Thoracic aorta (tissue), 2 donors: ENCODE measurements at places on chromosomes 4 and X. TPM values are rescaled to one million over a fixed set of nuclear protein-coding genes. Genes with fewer than 3 reads are reported as not detected.

DNA sequence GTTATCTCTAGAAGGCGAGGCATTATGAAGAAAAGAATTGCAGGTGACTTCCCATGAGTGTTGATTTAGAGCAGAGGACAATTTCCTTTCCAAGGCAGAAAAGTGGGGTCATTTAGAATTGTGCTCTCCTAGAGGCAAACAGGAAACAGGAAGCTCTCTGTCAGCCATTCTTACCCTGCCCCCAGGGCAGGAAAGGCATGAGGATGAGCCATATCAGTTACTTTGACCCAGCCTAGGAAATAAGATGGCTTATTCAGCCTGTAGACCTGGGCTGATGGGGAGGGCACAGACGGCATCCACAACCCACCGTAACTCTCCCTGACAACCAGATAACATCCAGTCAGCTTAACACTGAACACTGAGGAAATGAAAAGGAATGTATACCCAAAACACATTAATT, 88.8 kb upstream of the KDR start:
- no peaks in the 10 kb centered on the region for H3K36me3 ChIP-seq
- no peak overlapping the region for H3K4me3 ChIP-seq
- no peaks in the 10 kb centered on the region for H3K27me3 ChIP-seq
- no peak overlapping the region for H3K27ac ChIP-seq
- no peaks in the 10 kb centered on the region for H3K4me1 ChIP-seq

DNA sequence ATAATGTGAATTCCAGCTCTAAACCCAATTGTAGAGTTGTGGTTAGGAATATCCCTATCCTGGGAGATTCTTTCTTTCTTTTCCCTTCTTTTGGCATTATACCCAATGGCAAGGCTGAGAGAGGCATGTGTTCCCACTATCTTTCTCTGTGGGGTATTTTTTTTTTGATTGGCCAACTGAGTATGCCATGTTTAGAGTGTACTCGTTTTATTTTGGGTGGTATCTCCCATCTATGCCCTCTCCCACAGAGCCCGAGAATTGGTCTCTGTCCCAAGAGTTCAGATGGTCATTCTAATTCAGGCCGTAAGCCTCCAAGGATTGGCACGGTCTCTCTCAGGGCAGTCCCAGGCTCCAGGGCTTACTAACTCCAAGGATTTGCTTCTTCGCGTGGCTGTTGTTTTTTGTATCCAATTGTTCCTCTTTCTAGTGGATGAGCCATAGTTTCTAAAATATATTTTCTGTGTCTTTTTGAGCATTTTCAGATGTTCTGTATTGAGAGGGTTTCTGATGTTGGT, 198.8 kb downstream of the SLC4A4 start:
- no peaks in the 10 kb centered on the region for H3K27me3 ChIP-seq
- H3K27ac ChIP-seq = no peak overlapping the region
- H3K36me3 ChIP-seq = no peaks in the 10 kb centered on the region
- DNase-seq = no peak
- H3K4me3 ChIP-seq = no peak overlapping the region
- H3K4me1 ChIP-seq = no peaks in the 10 kb centered on the region

DNA sequence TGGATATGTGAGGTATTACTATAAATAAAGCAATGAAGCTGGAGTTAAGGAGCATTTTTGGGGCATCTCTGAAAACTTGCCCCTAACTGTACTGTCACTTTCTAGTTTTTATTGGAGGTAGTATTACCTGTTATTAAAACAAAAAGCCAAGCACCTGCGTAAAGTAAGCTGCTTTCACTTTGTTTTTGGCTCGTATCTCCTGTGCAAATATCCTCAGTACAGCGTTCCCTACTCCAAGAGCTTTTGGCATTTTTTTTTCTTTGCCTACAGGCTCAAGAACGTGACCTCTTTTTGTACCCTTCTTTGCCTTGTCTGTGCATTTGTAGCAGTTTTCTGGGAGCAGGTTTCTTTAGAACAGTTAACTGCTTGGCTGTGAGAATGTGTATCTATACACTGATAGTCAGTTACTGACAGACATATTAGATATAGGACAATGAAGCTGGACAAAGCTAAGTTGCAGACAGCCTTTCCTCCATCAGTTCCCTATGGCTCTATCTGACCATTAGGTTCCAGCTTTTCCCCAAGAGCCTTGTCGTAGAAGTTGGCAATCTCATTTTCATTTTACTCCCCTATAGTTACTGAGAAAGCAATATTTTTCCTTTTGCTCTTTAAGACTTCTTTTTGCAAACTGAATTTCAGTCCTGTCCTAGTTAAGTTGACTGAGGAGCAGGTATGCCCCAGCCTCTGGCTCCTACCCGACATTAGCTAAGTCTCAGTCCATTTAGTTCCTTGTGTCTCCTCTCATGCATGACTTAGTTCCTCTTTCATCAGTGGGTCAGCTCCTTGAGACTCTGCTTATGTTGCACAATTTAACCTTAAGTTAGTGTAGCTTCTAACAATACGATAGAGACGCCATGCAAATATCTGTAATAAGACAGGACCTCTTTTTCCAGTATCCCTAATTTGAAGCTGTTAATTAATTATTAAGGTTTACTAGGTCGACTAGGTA, 71.5 kb upstream of the HPRT1 start:
- no peak overlapping the region for H3K4me3 ChIP-seq
- H3K27ac ChIP-seq = no peak overlapping the region
- no peaks in the 10 kb centered on the region for H3K36me3 ChIP-seq
- DNase-seq = no peak

DNA sequence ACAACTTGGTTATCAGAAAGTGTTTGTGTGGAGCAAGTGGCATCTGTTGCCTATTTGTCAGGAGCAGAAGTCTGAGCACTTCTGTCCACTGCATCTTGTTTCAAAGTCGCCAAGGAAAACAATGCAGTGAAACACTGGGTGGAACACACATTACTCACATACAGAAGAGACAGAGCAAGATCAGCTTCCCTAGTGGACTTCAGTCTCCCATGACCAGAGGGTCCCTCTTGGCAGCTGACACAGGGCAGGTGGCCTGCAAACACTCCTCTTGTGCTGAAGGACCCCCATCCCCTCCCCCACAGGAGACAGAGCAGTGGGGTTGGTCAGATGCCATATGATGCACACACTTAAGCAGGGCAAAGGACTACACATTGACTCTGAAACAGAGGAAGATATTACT, 3.6 kb upstream of the BBS12 start:
- no peaks in the 10 kb centered on the region for H3K36me3 ChIP-seq
- peaks cover 5% of the 10 kb centered on the region for H3K4me1 ChIP-seq
- H3K27ac ChIP-seq = no peak overlapping the region
- DNase-seq = no peak
- no peaks in the 10 kb centered on the region for H3K27me3 ChIP-seq
- H3K4me3 ChIP-seq = no peak overlapping the region

GRCh38 chrX:118418811-118419251, 72.9 kb downstream of the WDR44 start:
- H3K36me3 ChIP-seq = no peaks in the 10 kb centered on the region
- H3K4me1 ChIP-seq = no peaks in the 10 kb centered on the region
- no peak overlapping the region for H3K27ac ChIP-seq
- no peak overlapping the region for H3K4me3 ChIP-seq
- no peaks in the 10 kb centered on the region for H3K27me3 ChIP-seq

DNA sequence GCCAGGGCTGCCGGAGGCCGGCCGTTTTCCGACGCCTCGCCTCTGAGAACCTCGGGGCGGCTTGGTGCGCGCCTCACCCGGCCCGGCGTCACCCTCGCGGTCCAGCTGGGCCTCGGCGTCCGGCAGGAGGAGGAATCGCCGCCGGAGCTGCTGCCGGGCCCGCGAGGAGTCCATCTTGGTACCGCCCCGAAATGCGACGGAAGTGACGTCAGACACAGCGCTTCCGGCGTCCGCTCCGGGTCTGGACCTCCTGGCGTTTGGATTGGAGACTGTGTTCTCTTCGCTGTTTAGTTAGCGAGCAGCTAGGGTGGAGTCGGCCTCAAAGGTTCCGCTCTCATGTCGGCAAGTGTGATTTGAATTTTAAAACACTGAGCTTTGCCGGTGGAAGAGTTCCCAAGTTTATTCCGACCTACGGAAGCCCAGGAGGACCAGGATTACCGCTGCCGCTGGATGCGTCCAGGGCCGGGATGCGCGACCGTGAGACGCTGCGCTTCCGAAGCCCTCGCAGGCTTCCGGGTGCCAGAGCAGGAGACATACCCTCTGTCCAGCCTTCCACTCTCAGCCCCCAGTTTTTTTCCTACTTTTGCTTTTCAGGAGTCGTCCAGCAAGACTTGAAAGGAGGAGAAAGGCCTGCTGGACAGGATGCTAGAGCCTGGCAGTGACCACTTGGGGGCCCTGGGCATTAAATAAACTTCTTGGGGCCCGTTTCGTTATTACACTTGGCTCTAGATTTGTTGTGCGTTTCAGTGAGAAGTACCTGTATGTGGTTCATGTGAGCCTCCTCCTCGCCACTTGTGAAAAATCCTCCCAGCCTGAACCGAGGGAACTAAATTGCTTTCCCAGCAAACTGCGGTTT, at the start of gene TMEM128:
Gene TMEM128 (minus strand): TSS at position 195 of the 856 bp plus-strand sequence. CDS start 21 bp downstream, at position 174.
- H3K4me1 ChIP-seq = peaks cover 19% of the 10 kb centered on the region
- H3K27ac ChIP-seq = peak within 1 kb of the TSS; percentile 98
- peak within 1 kb of the TSS; percentile 91 for H3K4me3 ChIP-seq

The ADGRG2 gene
- 1.9 TPM for total RNA-seq

GRCh38 chr4:98314791-98315565, 53.8 kb downstream of the RAP1GDS1 start:
- H3K27ac ChIP-seq = no peak overlapping the region
- no peaks in the 10 kb centered on the region for H3K4me1 ChIP-seq
- no peak overlapping the region for H3K4me3 ChIP-seq
- H3K27me3 ChIP-seq = no peaks in the 10 kb centered on the region
- no peak for DNase-seq
- no peaks in the 10 kb centered on the region for H3K36me3 ChIP-seq

DNA sequence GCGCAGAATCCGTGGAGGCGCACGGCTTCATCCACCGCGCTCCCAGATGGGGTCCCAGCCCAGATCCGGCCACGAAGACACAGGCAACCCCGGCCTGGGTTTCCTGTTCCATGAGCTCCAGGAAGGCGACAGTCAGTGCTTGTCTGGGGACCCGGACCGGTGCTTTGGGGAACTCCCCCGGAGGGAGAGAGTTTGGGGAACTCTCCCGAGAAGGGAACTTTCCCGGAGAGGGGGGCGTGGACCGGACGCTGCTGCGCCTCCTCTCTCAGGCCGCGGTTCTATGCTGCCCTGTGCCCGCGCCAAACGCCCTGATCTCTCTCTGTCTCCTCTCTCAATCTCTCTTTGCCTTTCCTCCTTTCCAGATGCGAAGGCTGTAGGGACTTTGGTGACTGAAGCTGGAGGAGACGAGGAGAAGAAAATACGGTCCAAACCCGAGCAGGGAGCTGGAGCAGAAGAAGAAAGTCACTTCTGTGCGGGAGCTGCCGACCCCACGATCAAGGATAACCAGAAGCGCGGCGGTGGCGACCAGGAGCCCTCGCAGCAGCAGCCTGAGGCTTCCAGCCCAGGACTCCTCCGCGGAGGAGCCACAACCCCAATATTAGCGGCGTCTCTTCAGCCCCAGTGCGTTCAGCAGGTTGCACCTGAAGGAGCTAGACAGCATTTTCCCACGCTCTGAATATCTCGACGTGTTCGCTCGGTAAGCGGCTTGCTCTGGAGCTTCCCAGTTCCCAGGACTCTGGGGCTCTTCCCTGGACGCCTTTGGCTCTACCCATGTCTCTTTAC, 47.6 kb upstream of the NKAP start:
- H3K27me3 ChIP-seq = no peaks in the 10 kb centered on the region
- H3K4me1 ChIP-seq = peaks cover 9% of the 10 kb centered on the region
- no peak overlapping the region for H3K27ac ChIP-seq
- DNase-seq = no peak

GRCh38 chrX:73859622-73860021, 296.6 kb downstream of the CHIC1 start:
- H3K36me3 ChIP-seq = no peaks in the 10 kb centered on the region
- no peak overlapping the region for H3K27ac ChIP-seq
- no peak for DNase-seq
- no peaks in the 10 kb centered on the region for H3K4me1 ChIP-seq
- no peak overlapping the region for H3K4me3 ChIP-seq

The ASMT gene
- not detected for total RNA-seq

The STOX2 gene
- total RNA-seq = 5.9 TPM

The JAKMIP1 gene
- total RNA-seq = 0.81 TPM

- peak overlapping the region; percentile 72 for H3K4me3 ChIP-seq
- H3K27ac ChIP-seq = peak overlapping the region; percentile 74
- H3K27me3 ChIP-seq = no peaks in the 10 kb centered on the region
Measured at GRCh38 chr4:185775792-185776555, 36.0 kb downstream of the SORBS2 start.

DNA sequence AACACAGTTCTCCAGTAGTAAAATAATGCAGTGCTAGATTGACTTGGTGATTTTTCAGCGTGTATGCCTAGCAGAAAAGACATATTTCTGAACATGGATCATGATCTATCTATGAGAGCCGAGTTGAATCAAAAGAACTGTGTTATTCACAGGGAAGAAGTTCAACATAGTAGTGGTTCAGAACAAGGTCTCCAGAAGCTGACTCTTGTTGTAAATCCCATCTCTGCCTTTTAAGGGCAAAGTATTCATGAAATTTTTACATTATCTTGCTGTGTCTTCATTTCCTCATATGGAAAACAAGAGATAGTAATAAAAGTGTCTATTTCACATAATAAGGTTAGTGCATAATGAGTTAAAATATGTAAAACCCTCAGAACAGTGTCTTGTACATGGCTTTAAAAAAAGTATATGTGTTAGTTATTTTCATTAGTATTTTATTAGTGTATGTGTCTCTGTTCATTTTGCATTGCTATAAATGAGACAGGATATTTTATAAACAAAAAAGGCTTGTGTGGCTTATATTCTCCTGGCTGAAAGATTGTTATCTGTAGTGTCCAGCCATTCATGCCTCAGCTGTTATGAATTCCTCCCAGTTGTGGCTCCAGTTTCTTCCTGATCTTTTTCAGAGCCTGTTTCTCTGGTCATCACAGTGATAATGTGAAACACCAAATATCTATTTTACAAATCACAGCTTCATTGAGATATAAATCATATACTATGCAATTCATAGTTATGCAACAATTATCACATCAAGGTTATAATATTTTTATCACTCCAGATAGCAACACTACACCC, 1351.2 kb downstream of the STIM2 start:
- no peaks in the 10 kb centered on the region for H3K27me3 ChIP-seq
- no peak overlapping the region for H3K27ac ChIP-seq
- H3K4me3 ChIP-seq = no peak overlapping the region
- DNase-seq = no peak
- no peaks in the 10 kb centered on the region for H3K36me3 ChIP-seq

DNA sequence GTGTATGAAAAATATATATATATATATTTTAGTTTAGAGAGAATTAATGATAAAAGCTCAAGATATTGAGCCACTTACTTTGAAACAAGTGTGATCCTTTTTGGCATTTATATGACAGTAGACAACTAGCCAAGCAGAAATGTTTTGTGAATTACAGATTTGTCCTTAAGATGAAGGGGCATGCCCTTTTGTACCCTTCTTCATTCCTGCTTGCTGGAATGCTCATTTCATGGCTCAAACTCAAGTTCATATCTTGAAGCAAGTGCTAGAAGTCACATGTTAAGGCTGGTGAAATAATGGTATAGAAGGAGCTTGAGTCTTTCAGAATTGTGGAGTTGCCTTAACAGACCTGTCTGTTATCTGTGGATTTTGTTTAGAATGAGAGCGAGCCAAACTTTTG, 203.0 kb downstream of the BMPR1B start:
- H3K27me3 ChIP-seq = no peaks in the 10 kb centered on the region
- no peak overlapping the region for H3K4me3 ChIP-seq
- no peak overlapping the region for H3K27ac ChIP-seq
- no peak for DNase-seq
